ENCODE measurements at places on chromosomes 5 and 9.

DNA sequence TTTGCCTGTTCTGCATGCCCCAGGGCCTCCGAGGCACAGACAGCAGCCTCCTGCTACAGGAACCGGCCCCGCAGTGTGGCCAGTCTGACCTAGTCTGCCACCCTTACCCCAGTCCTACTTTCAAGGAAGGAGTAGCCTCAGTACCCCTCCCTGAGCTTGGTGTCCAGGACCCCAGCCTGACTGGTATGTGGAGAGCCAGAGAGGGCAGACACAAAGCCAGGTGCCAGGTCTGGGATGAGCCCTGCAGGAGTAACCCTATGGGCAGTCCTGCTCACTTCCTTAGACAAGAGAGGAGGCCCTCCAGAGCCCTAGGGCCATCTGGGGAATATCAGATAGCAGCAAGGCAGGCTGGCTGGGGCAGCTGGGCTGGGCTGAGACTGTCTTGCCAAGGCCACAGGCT lies 67.8 kb downstream of the NRG2 start:
- no peak for DNase-seq

- peak; percentile 16 for DNase-seq
Observed at GRCh38 chr9:21096172-21096900, 18.6 kb upstream of the IFNB1 start.

GRCh38 chr5:34914671-34915138 lies 599 bp downstream of the RAD1 start:
- DNase-seq = peak; percentile 6

GRCh38 chr5:61331407-61332357 lies at the start of gene ZSWIM6:
ZSWIM6 (plus strand) TSS chr5:61332258; CDS start chr5:61332273, 15 bp downstream.
- peak; percentile 98 for DNase-seq

DNA sequence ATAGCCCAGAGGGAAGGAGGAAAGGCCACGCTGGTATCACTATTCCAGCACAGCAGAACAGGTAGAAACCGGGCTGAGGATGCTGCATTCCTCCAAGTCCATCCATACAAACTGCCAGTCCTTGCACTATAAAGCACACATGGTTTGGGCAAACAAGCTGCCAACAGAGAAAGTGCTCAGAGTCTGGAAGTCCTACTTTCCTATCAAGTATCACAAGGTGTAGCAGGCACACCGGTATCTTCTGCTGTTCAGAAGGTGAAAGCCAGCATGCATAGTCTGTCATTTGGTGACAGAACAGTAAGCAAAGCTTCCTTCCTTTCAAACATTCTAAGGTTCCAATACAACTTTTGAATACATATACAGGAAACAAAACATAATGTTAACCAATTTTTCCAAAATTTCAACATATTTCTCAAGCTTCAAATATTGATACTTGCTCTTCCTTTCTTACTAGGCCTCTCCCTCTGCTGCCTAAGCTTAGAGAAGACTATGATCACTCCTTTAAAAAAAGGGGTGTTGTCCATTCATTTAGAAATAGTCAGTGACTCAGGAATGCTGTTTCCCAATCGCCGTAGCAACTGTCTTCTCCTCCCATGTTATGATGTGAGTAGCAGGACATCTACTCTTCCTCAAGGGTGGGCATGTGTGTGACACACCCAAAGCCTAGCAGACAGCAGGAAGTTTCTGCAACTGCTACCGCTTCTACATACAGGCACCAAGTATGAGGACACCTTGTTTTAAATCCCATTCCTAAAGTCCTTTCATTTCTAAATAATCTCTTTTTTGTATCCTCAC lies 14.7 kb downstream of the DIAPH1 start:
- no peak for DNase-seq

- DNase-seq = peak; percentile 48
Observed at GRCh38 chr5:80959768-80960442, at the start of gene RASGRF2. RASGRF2 (plus strand) TSS chr5:80960363; CDS start chr5:80960739, 376 bp downstream.

DNA sequence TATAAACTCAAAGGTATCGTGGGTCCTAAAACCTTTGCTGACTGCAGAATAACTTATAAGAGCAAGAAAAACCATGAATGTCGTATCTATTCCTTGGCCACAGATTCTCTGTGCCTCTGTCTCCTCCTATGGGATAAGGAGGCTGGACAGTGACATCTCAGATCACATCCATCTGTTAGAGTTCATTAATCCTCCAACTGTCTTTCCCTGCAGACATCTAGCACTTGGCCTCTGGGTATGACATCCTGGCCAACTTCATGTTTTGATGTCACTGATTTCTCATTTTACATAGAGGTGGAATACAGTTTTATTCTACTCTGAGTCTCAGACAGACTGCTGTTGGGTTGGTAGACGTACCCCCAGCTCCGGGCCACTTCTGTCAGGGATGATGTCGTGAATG lies 86.2 kb downstream of the OTULIN start:
- DNase-seq = no peak
